Gastroesophageal sphincter (tissue), 4 donors: ENCODE measurements at places on chromosomes 6 and 20. TPM values are rescaled to one million over a fixed set of nuclear protein-coding genes. Genes with fewer than 3 reads are reported as not detected.

- H3K27me3 ChIP-seq, result no peaks in the 10 kb centered on the region
- ATAC-seq, result no peak
- no peak overlapping the region for H3K27ac ChIP-seq
- peaks cover 28% of the 10 kb centered on the region for H3K4me1 ChIP-seq
- H3K36me3 ChIP-seq, result no peaks in the 10 kb centered on the region
Observed at GRCh38 chr6:30830438-30830837, 53.9 kb upstream of the DDR1 start.

DNA sequence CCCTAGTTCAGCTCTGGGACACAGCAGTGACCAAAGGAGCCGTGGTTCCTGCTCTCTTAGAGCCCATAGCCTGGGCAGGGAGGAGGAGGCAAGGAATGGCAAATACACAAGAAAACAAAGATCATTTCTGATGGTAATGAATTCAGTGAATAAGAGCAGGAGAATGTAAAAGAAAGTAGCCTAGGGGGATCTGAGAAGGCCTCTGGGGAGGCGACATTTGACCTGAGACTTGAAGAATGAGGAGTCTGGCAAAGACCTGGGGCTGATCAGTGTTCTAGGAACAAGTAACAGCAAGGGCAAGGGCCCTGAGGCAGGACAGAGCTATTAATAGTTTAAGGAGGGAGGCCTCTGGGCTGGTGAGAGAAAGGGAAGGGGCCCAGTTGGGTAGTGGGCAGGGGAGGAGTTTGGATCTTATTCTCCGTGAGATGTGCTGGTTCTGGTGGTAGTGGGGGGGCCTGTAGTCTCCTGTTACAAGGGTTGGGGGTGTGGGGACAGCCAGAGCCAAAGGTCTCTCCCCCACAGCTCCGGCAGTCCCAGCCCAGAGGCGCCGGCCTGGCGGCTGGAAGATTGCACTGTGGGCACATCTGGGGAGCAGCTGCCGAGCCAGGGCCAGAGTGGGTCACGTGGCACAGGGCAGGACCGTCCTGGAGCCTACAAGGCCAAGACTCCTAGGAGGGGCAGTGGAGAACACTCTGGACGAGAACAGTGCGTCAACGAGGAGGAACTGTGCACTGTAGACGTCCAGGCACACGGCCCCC lies 9.3 kb upstream of the ID1 start:
- no peaks in the 10 kb centered on the region for H3K36me3 ChIP-seq
- no peak overlapping the region for H3K4me3 ChIP-seq
- H3K27ac ChIP-seq, result peak overlapping the region; percentile 18
- no peaks in the 10 kb centered on the region for H3K27me3 ChIP-seq
- no peaks in the 10 kb centered on the region for H3K4me1 ChIP-seq

DNA sequence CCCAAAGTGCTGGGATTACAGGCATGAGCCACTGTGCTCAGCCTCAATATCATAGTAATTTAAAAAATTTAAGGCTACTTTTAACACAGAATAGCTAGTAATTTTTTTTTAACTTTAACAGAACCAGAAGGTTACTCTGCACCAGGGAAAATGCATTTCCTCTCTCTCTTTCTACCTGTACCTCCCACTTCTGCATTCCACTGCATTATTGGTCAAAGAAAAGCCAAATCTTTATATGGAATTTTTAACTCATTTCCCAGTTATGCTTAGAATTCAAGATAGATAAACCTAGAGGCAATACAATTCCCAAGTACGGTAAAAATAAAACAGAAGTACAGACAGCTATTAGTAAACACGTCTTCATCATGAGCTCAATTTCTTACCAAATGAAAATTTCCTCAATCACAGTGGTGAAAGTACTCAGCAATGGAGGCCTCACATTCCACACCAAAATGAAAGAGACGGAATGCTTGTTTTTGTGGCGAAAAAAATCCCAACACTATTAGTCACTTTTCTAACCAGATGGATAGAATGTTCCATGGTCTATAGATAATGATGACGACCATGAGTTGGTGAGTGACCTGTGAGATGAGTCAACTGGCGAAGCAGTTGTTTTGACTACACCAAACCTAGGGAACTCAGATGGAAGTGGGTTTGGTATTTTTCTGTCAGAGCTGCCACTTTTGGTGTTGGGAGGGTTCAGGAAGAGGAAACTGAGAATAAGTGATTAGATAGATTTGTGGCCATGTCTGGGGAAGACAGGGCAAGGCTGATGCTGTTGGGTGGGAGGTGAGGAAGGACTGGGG lies 104.7 kb upstream of the SGK1 start:
- no peak overlapping the region for H3K27ac ChIP-seq
- no peak overlapping the region for H3K4me3 ChIP-seq
- no peaks in the 10 kb centered on the region for H3K4me1 ChIP-seq
- no peak for ATAC-seq
- H3K27me3 ChIP-seq, result no peaks in the 10 kb centered on the region

- H3K27me3 ChIP-seq, result no peaks in the 10 kb centered on the region
- no peak for ATAC-seq
- no peak overlapping the region for H3K4me3 ChIP-seq
- H3K4me1 ChIP-seq, result no peaks in the 10 kb centered on the region
- no peak overlapping the region for H3K27ac ChIP-seq
Observed at GRCh38 chr6:109834595-109835437, 143.3 kb upstream of the GPR6 start.

GRCh38 chr6:140180306-140180705 lies 805.9 kb upstream of the CITED2 start:
- no peaks in the 10 kb centered on the region for H3K27me3 ChIP-seq
- H3K27ac ChIP-seq, result no peak overlapping the region
- H3K4me3 ChIP-seq, result no peak overlapping the region

GRCh38 chr6:17725083-17725482 lies 18.4 kb upstream of the NUP153 start:
- H3K27me3 ChIP-seq, result no peaks in the 10 kb centered on the region
- no peaks in the 10 kb centered on the region for H3K36me3 ChIP-seq
- ATAC-seq, result peak; percentile 53
- no peak overlapping the region for H3K4me3 ChIP-seq
- H3K27ac ChIP-seq, result no peak overlapping the region

GRCh38 chr6:56916849-56917551 lies 37.9 kb upstream of the BEND6 start:
- H3K27ac ChIP-seq, result no peak overlapping the region
- H3K4me1 ChIP-seq, result no peaks in the 10 kb centered on the region
- H3K36me3 ChIP-seq, result no peaks in the 10 kb centered on the region
- no peak overlapping the region for H3K4me3 ChIP-seq

GRCh38 chr20:53847139-53847836 lies 223.1 kb downstream of the BCAS1 start:
- no peaks in the 10 kb centered on the region for H3K27me3 ChIP-seq
- no peak overlapping the region for H3K4me3 ChIP-seq
- no peaks in the 10 kb centered on the region for H3K4me1 ChIP-seq
- ATAC-seq, result no peak
- H3K36me3 ChIP-seq, result no peaks in the 10 kb centered on the region
- H3K27ac ChIP-seq, result no peak overlapping the region

DNA sequence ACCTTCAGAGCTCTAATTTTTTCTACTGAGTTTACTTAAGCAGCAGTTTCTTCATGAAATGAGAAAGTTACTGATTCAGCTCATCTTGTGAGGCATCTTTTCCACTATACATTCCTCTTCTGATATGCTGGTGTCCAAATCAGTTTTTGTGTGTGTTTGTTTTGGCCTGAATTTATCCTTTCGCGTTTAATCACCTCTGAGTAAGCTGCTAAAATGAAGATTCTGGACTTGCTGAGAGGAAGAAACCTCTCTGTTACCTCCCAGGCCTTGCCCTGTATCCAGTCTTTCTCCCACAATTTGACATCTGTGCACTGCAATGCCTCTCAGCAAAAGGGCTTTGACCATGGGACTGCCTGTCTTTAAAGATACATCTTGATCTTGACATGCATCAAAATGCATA lies 536.2 kb upstream of the NRSN1 start:
- H3K4me1 ChIP-seq, result no peaks in the 10 kb centered on the region
- no peak overlapping the region for H3K4me3 ChIP-seq
- no peak overlapping the region for H3K27ac ChIP-seq
- no peaks in the 10 kb centered on the region for H3K27me3 ChIP-seq
- no peak for ATAC-seq

Gene GSTA2
- total RNA-seq, result 1.4 TPM

Gene SIRPB1
- total RNA-seq, result 4.4 TPM

Gene AK9
- 15.7 TPM for total RNA-seq

Gene LINC00237
- total RNA-seq, result not detected

Gene DDO
- total RNA-seq, result 2.1 TPM
